ENCODE measurements at places on chromosomes 6 and 20.

DNA sequence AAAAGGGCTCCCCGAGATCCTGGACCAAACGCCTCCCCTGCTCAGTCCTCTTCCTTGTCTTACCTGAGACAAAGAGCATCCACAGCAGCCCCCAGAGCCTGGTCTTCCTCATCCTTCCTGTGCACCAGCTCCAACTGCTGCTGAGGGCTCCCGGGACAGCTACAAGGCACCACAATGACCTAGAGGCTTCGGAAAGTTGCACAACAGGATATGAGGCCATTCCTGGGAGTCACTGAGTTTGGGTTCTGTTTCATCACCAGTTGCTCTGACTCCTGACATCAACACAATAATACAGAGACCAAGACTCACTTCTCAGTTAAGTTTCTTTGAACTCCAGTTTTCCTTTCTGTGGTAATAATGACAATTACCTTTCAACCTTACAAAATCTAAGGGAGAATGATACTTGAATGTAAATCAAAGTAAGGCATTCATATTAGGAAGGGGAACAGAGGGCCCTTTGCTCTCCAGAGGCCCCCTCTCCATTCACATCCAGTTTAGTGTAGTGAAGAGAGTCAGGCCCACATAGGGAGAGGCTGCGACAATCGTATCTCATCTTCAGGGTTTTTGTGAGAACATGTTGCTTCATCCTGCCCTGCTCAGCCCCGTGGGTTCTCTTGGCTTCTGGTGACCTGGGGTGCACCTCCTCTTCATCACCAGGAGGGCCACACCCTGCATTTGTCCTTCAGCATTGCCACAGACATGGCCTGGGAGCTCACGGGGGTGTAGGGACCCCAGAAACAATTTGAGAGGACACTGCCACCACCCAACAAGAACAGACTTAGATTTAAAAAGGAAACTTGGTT is at the start of gene TREM1:
Gene TREM1, minus strand, starts transcription at position 139 of the 803 bp plus-strand sequence. Its CDS starts 27 bp downstream, at position 112.
- peak; percentile 63 for ATAC-seq

GRCh38 chr6:157551041-157551832 is 170.2 kb downstream of the ZDHHC14 start:
- ATAC-seq = peak; percentile 69

DNA sequence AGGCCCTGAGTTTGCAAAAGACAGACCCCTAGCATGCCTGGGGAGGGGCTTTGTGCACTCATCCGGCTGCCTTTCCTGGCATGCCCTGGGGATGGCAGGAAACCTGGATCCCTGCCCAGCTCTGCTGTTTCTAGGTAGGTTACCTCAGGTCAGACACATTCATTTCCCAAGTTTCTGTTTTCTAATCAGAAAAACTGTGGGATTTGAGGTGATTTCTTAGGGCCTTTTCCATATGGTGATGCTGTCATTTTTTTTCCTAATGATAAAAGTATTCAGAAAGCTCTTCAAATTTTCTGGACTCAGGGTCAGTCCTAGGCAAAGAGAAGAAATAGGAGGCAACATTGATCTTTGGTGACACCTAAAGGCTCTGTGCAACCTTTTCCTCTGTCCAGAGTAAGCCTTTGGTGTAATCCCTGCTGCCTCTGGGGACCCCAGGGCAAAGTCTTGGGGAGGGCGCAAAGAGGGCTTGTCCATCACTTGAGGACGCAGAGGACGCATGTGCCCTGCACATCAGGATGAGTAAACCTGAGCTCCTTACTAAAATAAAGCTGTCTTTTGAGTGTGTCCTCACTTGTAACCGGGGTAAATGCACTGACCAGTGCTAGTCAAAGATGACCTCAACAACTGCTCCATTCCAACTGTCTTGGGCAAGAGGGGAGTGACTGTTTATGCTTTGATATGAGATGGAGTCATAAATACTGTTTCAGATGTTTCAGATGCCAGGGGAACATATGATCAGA is 13.5 kb upstream of the TRAM2 start:
- ATAC-seq = no peak

DNA sequence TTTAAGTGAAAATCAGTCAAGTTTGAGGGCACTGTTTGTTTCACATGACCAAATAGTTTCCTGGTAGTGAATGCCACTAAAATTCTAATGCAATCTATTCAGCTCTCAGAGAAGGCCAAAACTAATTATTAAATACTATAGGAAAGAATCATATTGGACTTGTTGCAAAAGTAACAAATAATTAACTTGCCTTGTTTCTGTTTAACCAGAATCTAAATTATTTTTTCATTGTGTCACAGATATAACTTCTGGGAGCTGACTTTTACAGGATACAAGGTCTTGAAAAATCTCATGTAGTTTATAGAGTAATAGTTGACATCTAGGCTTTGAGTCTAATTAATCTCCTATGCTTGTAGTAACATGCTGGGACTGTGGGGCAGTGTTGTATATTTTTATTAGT is 44.5 kb downstream of the PRSS35 start:
- ATAC-seq = no peak

DNA sequence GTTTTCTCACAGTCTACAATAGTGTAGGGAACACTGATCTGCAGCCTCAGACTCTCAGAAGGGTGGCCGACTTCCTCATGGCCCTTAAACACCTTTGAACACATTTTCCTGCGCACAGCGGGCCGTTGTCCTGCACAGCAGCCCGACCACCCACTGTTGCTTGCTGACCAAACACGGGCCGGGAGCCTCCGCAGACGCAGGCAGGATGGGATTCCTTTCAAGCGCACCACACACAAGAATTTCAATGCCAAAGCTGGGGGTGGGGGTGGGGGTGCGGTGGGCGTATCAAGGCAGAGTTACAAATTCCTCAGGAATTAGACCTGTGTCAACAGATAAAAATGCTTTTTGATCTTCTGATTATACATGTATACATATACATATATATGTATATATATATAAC is 74.5 kb downstream of the HUS1B start:
- ATAC-seq = no peak

DNA sequence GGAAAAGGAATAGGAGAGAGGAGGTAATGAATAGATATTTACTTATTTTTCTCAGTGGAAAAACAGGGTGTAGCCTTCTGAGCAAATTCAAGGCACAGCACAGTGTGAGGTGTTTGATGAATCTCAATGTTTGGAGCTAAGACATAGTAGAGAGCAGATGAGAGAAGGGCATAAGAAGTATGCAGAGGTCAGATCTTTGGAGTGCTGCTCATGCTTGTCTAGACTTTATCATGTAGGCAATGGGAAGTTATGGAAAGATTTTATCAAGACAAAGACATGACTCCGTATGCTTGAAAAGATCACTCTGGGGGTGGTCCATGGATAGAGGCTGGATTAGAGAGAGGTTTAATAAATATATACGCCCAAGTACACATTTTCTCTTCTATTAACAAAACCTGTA is 217.0 kb upstream of the CNR1 start:
- ATAC-seq = no peak

DNA sequence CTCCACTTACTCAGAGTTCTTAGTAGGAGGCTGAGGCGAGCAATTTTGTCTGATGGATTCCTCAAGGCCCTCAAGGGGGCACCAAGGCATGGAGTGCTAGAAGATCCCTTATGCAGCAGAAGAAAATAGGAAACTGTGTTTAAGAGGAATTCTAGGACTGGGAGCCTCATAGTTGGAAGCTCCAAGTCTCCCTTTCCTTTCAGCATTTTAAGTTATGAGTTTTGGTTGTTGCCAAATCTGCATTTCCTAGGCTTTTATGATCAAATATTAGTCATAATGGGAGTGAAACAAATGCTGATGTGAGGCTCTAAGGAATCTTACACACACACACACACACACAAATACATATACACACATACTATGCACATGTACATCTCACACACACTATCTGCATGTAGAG is 714.0 kb downstream of the UTRN start:
- no peak for ATAC-seq

DNA sequence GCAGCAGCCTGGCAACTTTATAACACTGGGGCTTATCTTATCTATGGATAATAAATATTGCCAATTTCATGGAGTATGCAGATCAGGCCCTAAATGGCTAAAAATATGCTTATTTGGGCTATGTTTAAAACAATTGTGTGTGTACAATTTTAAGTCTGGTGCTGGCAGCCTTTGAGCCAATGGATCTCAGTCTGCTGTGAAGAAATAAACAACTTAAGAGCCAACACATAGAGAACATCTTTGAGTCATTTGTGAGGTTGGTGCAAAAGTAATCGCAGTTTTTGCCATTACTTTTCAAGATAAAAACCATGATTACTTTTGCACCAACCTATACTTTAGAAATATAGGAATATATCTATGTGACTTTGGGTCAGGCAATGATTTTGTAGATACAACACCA is 129.1 kb upstream of the CARMIL1 start:
- ATAC-seq = no peak

- peak; percentile 93 for ATAC-seq
Measured at GRCh38 chr6:144675231-144675861, 390.2 kb downstream of the UTRN start.

Data from activated T-helper 17 cell treated with anti-CD3 and anti-CD28 coated beads, Interleukin-2, amount 50 U/mL, for 72 hours (primary cell).